ENCODE measurements at places on chromosomes 12 and 14. TPM values are rescaled to one million over a fixed set of nuclear protein-coding genes. Genes with fewer than 3 reads are reported as not detected.
A peak's percentile ranks its signal among the peaks of the same experiment; 100 is the strongest.

- DNase-seq: no peak
Observed at GRCh38 chr14:55749201-55749812, 169.3 kb downstream of the KTN1 start.

DNA sequence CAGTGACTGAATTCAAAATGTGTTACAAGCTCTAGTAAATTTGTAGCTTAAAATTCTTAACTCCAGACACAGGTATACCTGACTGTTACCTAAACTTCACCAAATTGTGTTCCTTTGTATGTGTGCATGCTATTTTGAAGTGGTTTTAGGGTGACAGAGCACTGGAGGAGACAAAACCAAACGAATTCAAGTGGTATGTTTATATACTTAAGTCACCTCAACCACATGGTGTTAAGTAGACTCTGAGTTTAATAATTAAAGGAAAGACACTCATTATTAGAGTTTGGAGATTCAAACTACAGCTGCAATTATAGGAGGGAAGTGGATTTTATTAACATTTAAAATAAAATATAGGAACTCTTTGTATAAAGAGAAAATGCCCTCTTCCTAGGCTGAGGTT lies 84.3 kb downstream of the PLCZ1 start:
- no peak for DNase-seq

DNA sequence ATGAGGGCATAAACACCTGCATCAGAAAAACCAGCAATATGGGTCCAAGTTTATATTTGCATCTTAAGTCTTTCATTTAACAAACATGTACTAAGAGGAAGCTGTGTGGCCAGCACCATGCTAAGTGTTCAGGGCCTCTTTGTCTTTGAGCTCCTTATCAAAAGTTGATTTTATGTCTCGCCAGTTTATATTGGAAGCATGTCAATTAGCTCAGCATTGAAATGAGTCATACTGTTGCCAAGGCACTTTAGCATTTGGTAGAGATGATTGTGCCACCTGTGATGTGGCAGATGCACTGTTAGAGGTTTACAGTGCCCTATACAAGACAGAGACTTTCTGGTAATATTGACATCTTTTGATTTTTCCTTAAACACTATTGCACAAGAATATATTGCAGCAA lies 68.5 kb downstream of the BHLHE41 start:
- no peak for DNase-seq

Gene ACVRL1
- 0.46 TPM for total RNA-seq

Gene LBHD2
- total RNA-seq: not detected

Gene PTPN6
- 15.6 TPM for total RNA-seq

GRCh38 chr14:78588906-78589305 lies 418.7 kb downstream of the NRXN3 start:
- no peak for DNase-seq

Gene SYCP3
- total RNA-seq: not detected

- DNase-seq: no peak
Observed at GRCh38 chr14:103239751-103240150, 94.3 kb upstream of the EIF5 start.

DNA sequence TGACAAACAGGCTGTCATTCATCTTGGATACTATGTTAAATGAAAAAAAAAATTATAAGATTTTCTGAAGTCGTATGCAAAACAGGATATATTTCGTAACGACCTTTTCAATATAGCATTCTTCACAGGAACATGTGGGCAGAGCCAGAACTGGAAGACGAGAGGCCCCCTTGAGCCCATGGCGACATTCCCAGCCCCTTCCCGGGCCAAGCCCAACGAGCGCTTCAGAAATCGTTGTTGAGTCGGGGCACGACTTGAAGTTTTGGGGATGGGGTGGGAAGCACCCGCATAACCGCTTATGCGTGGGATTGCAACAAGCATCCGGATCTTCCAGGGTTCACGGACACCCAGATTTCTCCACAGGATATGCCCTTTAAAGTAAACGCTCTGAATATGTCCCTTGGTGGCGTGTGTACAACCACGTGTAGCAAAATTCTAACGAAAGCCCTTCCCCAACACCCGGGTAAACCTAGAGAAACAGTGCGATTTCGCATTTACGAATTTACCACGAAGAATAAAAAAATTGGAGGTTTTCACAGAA lies 736 bp downstream of the C14orf39 start:
- DNase-seq: no peak

Gene LRTM2
- 0.95 TPM for total RNA-seq

- peak; percentile 73 for DNase-seq
Observed at GRCh38 chr12:110688446-110689280, at the start of gene HVCN1. HVCN1 (minus strand) TSS chr12:110689115; CDS start chr12:110683245, 5,870 bp downstream.

Gene PROX2
- not detected for total RNA-seq

Gene ARG2
- 11.5 TPM for total RNA-seq

DNA sequence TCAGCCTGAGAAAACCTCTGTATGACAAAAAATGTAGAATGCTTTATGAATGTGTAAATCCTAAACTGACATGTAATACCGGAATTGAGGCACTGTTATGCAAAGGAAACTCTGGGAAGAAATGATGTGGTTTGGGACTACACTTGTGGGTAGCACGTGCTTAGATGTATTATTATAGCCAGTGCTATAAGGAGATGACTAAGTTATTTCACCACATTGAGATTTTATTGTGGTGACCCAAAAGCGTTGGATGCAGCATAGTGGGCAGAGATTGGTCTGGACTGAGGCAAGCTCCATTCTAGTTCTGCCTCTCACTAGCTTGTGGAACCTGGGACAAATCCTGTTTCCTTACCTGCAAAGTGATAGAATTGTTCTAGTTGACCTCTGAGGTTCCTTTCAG lies 172.2 kb downstream of the SNAPC1 start:
- no peak for DNase-seq

GRCh38 chr14:92615451-92615850 lies 101.9 kb downstream of the RIN3 start:
- no peak for DNase-seq

GRCh38 chr14:63993992-63994391 lies 141.2 kb downstream of the SYNE2 start:
- no peak for DNase-seq

- no peak for DNase-seq
Observed at GRCh38 chr14:95458459-95458858, 58.0 kb downstream of the SYNE3 start.

Gene PPP4R4
- 1.9 TPM for total RNA-seq

GRCh38 chr14:61586544-61587055 lies 108.7 kb upstream of the HIF1A start:
- no peak for DNase-seq

Gene KRR1
- 66.9 TPM for total RNA-seq

GRCh38 chr12:67223225-67223624 lies 45.9 kb upstream of the CAND1 start:
- no peak for DNase-seq

DNA sequence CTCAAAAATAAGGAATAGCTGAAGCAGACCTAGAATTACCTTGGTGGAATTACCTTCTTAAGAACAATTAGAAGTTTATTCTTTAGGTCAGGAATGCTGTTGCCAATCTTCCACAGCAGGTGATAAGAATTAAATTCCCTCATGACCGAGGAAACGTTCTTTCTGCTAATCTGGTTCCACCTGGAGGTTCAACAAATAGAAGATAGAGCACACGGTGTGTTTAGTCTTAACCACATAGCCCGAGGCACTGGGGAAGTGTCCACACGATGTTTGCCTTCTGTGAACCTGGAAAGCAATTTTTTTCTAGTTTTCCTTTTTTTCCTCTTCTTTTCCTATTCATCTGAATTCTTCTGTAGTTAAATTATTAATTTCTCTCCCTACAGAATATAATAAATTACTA lies 906.9 kb downstream of the NRXN3 start:
- no peak for DNase-seq

GRCh38 chr12:47088021-47088944 lies 8.5 kb upstream of the AMIGO2 start:
- DNase-seq: no peak

- DNase-seq: no peak
Observed at GRCh38 chr12:54759751-54760150, 94.6 kb upstream of the MUCL1 start.

DNA sequence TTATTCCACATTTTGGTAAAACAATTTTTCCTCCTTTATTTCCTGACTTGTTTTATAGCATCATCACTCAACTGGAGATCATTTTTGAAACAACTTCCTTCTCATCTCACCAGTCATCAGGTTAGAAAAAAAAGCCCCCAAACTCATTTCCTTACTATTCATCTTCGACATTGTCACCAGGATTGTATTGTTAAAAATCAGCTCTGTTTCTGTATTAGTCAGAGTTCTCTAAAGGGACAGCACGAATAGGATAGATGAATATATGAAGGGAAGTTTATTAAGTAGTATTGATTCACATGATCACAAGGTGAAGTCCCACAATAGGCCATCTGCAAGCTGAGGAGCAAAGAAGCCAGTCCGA lies 392.6 kb downstream of the FUT8 start:
- DNase-seq: no peak

- no peak for DNase-seq
Observed at GRCh38 chr14:49297102-49297501, 289.1 kb downstream of the RPS29 start.

DNA sequence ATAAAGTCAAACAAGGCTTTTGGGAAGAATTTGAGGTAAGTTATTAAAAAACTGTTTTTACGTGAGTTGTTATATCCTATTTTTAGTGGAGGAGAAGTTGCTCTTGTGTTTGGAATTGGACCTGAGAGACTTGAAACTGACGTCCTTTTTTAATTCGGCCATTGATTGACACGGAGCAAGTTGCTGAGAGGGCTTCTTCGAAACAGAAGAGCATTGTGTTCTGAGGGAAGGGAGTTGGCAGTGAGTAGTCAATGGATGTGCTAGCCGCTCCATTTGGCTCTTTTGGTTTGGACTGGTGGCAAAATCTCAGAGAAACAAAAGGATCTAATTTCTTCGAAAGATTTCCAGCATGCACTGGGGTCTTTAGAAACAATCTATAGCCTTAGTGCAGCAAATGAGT lies 37.3 kb downstream of the PTPN11 start:
- no peak for DNase-seq

DNA sequence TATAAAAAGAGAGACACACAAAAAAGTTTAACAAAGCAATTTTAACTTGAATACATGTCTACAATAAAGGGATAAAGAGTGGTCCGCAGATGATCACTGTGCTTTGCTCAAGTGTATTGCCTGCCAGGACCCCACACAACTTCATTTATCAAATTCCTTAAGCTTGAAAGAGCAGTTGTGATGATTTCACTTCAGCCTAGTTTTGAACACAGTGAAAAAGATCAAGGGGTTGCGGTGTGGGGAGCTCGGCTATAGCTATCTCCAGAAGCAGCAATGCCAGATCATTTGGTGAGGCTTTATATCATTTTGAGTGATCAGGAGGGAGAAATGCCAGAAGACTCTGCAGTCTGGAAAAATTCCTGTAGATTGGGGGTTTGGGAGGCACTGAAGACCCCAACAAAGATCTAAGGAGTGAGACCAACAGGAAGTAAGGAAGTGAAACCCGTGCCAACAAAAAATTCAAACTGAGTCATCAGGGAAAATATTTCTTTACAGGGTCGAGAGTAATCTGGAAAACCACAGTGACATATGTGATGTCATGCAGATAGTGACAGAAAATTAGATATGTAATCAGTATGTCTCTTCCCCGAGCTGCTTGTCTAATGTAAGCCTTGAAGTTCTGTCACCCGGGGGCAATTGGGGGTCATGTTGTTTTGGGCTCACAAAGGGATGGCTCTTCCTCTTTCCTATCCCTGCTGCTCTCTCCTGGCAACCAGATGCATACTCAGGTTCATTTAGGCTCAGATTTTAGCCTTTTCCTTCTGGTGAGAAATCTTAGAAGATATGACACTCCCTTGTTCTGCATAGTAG lies 221.8 kb downstream of the MSRB3 start:
- DNase-seq: no peak

GRCh38 chr12:49548822-49549648 lies 10.2 kb downstream of the KCNH3 start:
- DNase-seq: no peak
